ENCODE measurements at places on chromosomes 2 and 18. TPM values are rescaled to one million over a fixed set of nuclear protein-coding genes. Genes with fewer than 3 reads are reported as not detected.

The CRYGD gene
- total RNA-seq = not detected

The CENPA gene
- 27.7 TPM for total RNA-seq

The POTEJ gene
- total RNA-seq = not detected

The SLC9A4 gene
- total RNA-seq = 0.20 TPM

The CHMP1B gene
- 24.9 TPM for total RNA-seq

The CLHC1 gene
- 16.1 TPM for total RNA-seq

The EGR4 gene
- total RNA-seq = 0.27 TPM

The TXNDC2 gene
- total RNA-seq = not detected

The ST6GAL2 gene
- not detected for total RNA-seq

The SIX3 gene
- total RNA-seq = not detected

The NDC80 gene
- 51.3 TPM for total RNA-seq

The TET3 gene
- 16.8 TPM for total RNA-seq

The NEU2 gene
- not detected for total RNA-seq

The CDH2 gene
- 0.61 TPM for total RNA-seq

The UGT1A4 gene
- total RNA-seq = not detected

The CBLN2 gene
- total RNA-seq = not detected

The RAB31 gene
- 0.34 TPM for total RNA-seq

The SELENOI gene
- total RNA-seq = 37.0 TPM

The TMEM37 gene
- total RNA-seq = not detected

The PARD6G gene
- total RNA-seq = not detected

The TRABD2A gene
- 66.6 TPM for total RNA-seq

The REL gene
- total RNA-seq = 31.0 TPM

The UCN gene
- 2.6 TPM for total RNA-seq
